Thyroid gland (tissue), 4 donors: ENCODE measurements at places on chromosomes 4 and X. TPM values are rescaled to one million over a fixed set of nuclear protein-coding genes. Genes with fewer than 3 reads are reported as not detected.

MGAT4D gene
- total RNA-seq = not detected

STATH gene
- total RNA-seq = not detected

MAOB gene
- 1.2 TPM for total RNA-seq

HSPA4L gene
- total RNA-seq = 1.7 TPM

CD38 gene
- total RNA-seq = 6.4 TPM

UGT8 gene
- 16.8 TPM for total RNA-seq

STARD8 gene
- total RNA-seq = 12.7 TPM

NAP1L3 gene
- total RNA-seq = 6.6 TPM

PNMA6A gene
- 4.6 TPM for total RNA-seq

CPZ gene
- total RNA-seq = 7.8 TPM

ZNF711 gene
- total RNA-seq = 8.6 TPM

SHROOM3 gene
- total RNA-seq = 77.8 TPM

SHOX gene
- total RNA-seq = not detected

SLIT2 gene
- 16.3 TPM for total RNA-seq

CD40LG gene
- total RNA-seq = not detected

HMX1 gene
- not detected for total RNA-seq

PABPC1L2B gene
- not detected for total RNA-seq

ADH1A gene
- not detected for total RNA-seq

PTCHD1 gene
- total RNA-seq = 0.27 TPM

MFAP3L gene
- 10.4 TPM for total RNA-seq

LGI2 gene
- total RNA-seq = 2.8 TPM

BEND2 gene
- total RNA-seq = 0.13 TPM

ETDA gene
- not detected for total RNA-seq

FAM3A gene
- 64.4 TPM for total RNA-seq

DMRTC1 gene
- 0.45 TPM for total RNA-seq

KDR gene
- 62.5 TPM for total RNA-seq

GCNA gene
- 1.8 TPM for total RNA-seq

HCFC1 gene
- 54.0 TPM for total RNA-seq

FGFR3 gene
- 0.81 TPM for total RNA-seq

HNRNPDL gene
- 267 TPM for total RNA-seq

BMX gene
- total RNA-seq = 8.0 TPM

HOPX gene
- 316 TPM for total RNA-seq

CTAG1A gene
- total RNA-seq = not detected

GPRASP3 gene
- total RNA-seq = 8.3 TPM

PRPS1 gene
- total RNA-seq = 66.3 TPM

CT45A3 gene
- total RNA-seq = not detected

XAGE1A gene
- not detected for total RNA-seq
